Stimulated activated CD4-positive, alpha-beta T cell treated with anti-CD3 and anti-CD28 coated beads, Interleukin-1b, Interleukin-23, amount 100 ng/mL, for 24 hours (primary cell): ENCODE measurements at places on chromosomes 6 and 20.
A peak's percentile ranks its signal among the peaks of the same experiment; 100 is the strongest.

GRCh38 chr6:52144196-52145076 is 41.7 kb upstream of the IL17A start:
- DNase-seq: no peak

DNA sequence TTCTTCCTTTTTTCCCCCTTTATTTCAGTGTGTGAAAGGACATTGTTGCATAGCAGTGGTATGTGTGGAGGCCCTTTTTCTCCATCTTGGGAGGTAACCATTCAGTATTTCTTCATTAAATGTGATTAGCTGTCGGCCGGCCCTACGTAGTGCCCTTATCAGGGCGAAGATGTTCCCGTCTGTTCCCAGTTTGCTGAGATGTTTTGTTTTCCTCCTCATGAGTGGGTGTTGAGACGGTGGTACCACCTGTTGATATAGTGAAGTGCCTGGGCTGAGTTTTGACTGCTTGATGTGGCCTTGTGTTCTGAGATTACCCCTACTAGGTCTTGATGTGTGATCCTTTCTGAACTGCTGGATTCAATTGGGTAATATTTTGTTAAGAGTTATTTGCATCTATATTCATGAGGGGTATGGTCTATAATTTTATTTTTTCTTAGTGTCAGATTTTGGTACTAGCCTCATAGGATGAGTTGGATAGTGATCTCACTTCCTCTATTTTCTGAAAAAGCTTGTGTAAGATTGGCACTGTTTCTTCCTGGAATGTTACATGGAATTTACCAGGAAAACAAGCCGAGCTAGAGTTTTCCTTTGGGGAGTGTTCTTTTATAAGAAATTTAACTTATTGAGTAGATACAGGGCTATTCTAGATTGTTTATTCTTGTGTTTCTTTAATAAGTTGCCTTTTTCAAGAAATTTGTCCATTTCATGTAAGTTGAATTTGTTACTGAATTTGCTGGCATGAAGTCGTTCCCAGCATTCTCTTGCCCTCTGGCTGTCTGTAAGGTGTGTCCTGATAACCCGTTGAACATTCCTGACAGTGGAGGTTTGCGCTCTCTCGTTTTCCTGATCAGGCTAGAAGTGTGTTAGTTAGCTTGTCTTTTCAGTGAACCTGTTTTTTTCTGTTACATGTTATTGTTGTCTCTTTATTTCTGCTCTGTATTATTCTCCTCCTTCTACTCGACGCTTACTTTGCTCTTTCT is 4.3 kb downstream of the MTG2 start:
- DNase-seq: no peak

GRCh38 chr6:118882314-118882905 is 11.5 kb upstream of the ASF1A start:
- no peak for DNase-seq

- peak; percentile 45 for DNase-seq
Observed at GRCh38 chr20:1664911-1665310, 7.3 kb upstream of the SIRPG start.

DNA sequence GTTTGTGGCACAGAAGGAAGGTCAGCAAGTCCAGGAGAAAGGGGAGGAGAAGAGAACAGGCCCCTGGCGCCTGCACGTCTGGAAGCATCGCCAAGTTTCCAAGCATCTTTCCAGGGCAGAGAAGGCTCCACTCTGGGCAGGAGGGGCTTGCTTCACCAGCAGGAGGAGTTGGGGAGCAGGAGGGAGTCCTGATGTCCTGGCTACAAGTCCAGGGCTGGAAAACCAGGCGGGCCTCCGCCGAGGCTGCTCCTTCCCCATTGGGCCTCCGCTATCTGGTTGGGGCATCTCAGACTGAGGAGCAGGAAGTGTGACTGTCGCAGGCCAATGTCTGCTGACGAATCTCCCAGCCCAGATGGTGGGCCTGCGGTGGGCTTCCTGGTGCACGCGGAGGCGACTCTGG is 421.9 kb downstream of the PREX1 start:
- DNase-seq: no peak

GRCh38 chr6:130127195-130127594 is 95.6 kb downstream of the SAMD3 start:
- no peak for DNase-seq
